ENCODE measurements at places on chromosomes 2 and 18. TPM values are rescaled to one million over a fixed set of nuclear protein-coding genes. Genes with fewer than 3 reads are reported as not detected.
A peak's percentile ranks its signal among the peaks of the same experiment; 100 is the strongest.

The PFN4 gene
- total RNA-seq, result not detected

The FOXI3 gene
- not detected for total RNA-seq

The GYPC gene
- 53.8 TPM for total RNA-seq

The MAP3K19 gene
- not detected for total RNA-seq

The ZNF396 gene
- 0.94 TPM for total RNA-seq

The SKOR2 gene
- total RNA-seq, result not detected

DNA sequence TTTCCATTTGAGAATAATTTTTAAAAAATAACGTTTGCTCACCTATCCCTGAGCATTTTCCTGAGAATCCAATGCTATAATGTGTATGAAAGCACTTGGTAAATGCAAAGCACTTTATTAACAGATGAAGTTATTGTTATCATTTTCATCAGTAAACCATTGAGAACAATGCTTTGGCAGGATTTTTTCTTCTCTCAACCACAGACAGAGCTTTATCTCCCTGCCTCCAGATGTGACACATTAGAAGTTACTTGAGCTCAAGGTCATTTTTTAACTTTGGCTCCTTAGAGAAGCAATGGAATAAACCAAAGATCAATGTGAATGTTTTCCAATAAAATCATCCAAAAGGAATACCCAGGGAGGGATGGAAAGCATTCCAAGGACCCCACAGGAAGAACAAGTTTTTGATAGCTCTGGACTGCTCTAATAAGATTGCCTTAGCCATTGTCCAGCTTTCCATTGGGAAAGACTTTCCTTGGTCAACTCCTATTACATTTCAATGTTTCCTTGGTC, 118.9 kb upstream of the NT5C1B start:
- DNase-seq, result no peak

GRCh38 chr18:9001209-9001608, 101.3 kb upstream of the NDUFV2 start:
- DNase-seq, result no peak

GRCh38 chr2:43326101-43326825, 99.9 kb upstream of the ZFP36L2 start:
- no peak for DNase-seq

GRCh38 chr18:49023271-49023937, 72.6 kb upstream of the SMAD7 start:
- peak; percentile 56 for DNase-seq

- no peak for DNase-seq
Measured at GRCh38 chr2:171460537-171460936, 26.5 kb downstream of the DCAF17 start.

- no peak for DNase-seq
Measured at GRCh38 chr2:88265352-88266303, 95.5 kb downstream of the THNSL2 start.

GRCh38 chr2:20994130-20994529, 49.7 kb downstream of the APOB start:
- DNase-seq, result no peak

GRCh38 chr2:168350380-168350779, 103.0 kb upstream of the STK39 start:
- no peak for DNase-seq

DNA sequence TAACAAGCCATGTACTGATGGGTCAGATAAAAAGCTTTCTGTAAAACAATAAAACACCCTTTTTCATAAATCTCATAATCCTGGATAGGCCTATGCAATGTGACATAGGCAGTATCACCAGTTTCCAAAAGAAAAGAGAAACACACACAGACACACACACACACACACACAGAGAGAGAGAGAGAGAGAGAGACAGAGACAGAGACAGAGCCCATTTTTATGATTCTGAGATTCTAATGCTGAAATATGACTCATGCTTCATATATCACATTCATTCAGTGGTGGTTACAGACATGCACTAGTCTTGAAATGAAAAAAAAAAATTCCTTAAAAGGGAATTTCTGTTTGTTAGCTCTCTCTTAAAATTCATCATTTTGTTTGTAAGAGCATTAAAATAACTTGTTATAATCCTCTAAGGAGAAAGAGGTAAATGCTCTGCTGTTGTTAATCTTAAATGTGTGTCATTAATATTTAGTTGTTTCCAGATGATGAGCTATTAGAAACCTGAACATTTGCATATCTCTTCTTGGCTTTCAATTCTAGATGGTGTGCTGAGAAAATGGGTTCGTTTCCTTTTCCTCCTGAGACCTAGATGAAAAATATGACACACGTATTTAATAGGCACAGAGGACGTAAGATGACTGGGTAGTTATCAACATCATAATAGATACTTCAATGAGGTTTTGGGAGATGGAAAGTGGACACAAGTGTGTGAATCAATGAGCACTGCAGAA, 1598.7 kb upstream of the ACVR2A start:
- DNase-seq, result no peak

GRCh38 chr2:16604236-16604635, 61.4 kb downstream of the CYRIA start:
- DNase-seq, result no peak

GRCh38 chr2:120596990-120597594, 138.6 kb upstream of the GLI2 start:
- DNase-seq, result peak; percentile 84

DNA sequence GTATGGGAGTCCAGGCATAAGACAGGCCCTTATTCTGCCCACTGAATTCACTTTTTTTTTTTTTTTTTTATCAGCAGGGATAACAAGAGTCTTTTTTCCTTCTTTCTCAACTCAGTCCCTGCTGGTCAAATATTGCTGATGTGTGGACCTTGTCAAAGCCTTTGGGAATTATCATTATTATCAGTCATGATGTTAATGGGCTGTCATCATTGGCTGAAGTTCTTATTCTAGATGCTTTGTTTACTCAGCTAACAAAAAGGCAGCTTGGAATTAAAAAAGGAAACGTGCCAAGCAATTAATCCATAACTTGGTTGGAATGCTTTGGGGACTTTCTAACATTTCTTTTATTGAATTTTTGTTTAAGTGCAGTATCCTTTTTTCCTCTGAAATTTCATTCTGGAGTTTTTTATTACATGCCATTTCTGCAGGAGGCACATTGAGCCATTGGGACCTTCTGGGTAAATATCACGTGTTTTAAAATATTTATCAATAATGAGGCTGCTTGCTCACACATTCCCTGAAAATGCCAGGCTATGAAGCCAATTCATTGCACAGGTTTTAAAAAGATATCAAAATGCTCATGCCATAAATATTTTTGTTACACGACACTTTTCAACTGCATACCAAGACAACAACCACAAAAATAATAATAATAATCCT, 246.3 kb downstream of the TXNL1 start:
- no peak for DNase-seq

GRCh38 chr2:99512181-99512591, 22.4 kb upstream of the REV1 start:
- no peak for DNase-seq
